ENCODE measurements at places on chromosomes 2 and 18.

- DNase-seq: peak; percentile 42
Observed at GRCh38 chr2:164913640-164914350, 41.5 kb downstream of the SLC38A11 start.

GRCh38 chr2:166765141-166765540 is 123.1 kb upstream of the XIRP2 start:
- no peak for DNase-seq

DNA sequence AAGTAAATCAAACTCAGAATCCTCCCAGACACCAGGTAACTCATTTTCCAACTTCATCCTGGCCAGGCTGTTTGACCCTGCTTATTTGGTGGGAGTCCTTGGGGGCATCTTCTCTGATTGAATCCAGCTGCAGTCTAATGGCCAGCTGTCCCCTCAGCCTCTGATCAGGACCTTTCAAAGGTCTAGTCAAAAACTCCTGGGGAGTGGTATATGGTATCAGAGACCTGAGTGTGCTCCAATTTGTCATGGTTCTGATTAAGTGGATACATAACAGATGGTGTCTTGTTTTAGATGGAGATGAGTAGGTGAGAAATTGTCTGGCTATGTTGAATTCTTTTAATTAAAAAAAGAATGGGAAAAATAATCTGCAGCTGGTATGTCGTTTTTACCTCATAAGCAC is 842.6 kb upstream of the ACVR2A start:
- no peak for DNase-seq

DNA sequence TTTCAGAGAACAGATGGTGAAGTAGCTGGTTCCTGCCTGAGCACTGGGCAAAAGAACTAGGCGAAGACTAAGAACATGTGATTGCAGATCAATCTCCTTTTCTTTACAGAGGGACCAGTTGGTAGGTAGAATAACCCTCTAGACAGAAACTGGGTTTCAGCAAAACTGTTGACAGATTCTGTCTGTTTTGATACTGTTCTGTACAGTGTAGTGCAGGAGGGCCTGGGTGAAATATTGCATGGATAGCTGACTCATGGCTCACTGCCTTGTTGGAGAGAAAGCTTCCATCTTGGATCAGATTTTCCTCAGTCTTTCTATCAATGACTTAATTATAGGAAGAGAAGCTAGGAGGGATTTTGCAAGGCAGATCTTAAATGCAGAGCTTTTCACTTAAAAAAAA is 95.8 kb downstream of the ZNF532 start:
- no peak for DNase-seq

DNA sequence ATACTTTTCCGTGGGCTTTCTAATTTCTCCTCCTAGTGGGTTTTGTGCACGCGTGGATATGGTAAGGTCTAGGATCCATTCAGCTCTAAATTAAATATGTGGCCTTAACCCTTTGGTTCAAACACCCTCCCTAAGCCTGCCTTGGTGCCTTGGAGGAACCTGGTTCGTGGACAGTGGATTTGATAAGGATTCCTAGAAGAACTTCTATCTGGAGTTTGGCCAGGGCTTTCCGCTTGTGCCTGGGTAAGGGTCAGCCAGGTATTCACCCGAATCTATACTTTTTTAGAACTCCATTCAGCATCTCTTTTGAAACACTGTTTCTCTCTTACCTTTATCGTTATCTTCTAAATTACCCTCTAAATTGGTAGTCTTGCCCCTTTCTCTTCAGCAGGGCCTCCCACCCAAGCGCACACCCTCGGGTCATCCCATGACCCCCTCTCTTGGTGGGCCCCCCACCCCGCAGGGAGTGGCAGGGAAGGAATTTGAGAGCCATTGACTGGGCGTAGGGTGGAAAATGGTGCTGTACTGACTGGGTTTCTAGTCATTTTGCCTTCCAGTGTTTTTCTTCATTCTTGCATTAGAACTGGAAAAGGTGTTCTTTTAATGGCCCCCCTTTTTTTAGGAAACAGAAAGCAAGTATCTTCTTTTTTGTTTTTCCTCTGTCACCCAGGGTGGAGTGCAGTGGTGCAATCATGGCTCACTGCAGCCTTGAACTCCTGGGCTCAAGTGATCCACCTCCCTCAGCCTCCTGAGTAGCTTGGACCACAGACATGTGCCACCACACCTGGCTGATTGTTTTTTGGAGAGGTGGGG is 1.8 kb downstream of the SOCS6 start:
- no peak for DNase-seq

- DNase-seq: peak; percentile 26
Observed at GRCh38 chr2:69789772-69790600, 39.5 kb upstream of the GMCL1 start.

All from fibroblast of skin of scalp (primary cell).